ENCODE measurements at places on chromosomes 5 and 9.

- no peak for DNase-seq
These were observed 204.7 kb downstream of the PTTG1 start for GRCh38 chr5:160626322-160626721.

DNA sequence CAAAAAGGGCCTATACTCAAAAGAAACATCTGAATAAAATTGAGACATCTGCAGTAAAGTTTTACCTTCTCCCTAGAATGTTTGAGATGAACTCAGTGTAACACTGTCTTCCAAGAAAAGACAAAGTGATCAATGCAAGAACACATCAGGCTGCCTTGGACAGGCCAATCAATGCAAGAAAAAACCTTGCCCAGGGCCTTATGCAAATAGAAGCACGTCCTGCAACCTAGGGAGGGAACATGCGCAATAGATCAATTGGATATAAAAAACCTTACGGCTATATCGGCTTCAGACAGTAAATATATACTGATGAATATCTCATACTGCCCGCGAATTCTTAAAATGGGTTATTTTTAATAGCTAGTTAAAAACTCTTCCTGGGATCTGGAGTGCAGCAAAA lies 66.4 kb upstream of the POU5F2 start:
- DNase-seq, result no peak

- DNase-seq, result no peak
These were observed 1090.0 kb upstream of the ARRDC3 start for GRCh38 chr5:92472981-92473566.

GRCh38 chr9:103991698-103992097 lies 102.4 kb upstream of the SMC2 start:
- DNase-seq, result no peak

DNA sequence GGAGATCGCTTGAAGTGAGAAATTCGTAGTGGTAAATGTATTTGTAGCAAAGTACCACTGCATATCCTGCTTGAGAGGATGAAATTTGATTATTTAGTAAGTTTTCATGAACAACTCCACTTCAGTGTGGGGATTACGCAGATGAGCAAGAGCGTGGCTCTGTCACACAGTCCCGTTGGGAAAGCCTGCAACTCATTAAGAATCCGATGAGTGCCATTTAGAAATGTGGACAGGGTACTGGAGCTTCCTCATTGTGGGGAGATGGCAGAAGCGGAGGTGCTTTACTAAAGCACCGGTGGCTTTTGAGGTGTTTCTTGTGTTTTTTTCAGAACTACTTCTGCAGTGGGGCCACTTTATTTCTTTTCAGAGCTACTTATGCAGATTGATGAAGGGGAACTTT lies 1.4 kb downstream of the TJP2 start:
- no peak for DNase-seq

DNA sequence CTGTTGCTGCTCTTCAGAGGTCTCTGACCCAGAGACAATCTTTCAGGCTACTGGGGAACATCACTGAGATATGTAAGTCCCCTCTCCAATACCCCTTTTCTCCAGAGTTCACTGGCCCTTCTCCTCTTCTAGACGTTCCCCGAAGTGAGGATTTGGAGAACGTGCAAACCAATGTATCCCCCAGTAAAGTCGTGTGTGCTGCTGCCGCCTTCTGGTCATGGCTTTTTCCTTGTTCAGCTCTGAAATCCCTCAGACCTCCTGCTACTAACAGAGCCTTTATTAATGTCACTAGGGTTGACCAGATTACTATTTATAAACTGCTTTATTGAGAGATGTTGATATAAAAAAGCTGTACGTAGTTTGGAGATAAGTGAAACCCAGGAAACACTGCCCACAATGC lies 1028.6 kb downstream of the CDH9 start:
- DNase-seq, result no peak

- no peak for DNase-seq
These were observed 11.9 kb downstream of the MSX2 start for GRCh38 chr5:174736331-174736721.

GRCh38 chr5:161851691-161852299 lies 3.9 kb downstream of the GABRA1 start:
- no peak for DNase-seq

DNA sequence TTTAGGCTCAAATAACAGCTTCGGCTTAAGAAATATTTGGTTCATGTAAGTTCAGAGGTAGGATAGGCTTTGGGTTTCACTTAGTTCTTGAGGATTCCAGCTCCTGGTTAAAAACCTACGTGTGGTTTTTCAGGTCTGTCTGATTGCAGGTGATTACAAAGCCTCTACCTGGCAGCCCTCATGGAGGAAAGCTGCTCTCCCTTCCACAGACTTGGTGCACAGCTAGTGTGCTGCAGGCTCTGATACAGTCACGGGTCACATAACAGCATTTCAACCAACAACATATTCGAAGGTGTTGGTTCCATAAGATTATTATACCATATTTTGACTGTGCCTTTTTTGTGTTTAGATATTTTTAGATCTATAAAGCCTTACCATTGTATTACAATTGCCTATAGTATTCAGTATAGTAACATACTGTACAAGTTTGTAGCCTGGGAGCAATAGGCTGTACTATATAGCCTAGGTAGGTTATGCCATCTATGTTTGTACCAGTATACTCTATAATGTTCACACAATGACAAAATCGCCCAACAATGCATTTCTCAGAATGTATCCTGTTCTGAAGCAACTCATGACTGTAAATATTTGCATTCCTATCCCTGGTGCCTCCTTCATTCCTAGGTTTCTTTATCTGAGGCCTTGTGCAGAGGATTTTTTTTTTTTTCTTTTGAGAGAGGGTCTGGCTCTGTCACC lies 8.0 kb upstream of the DCP2 start:
- no peak for DNase-seq

DNA sequence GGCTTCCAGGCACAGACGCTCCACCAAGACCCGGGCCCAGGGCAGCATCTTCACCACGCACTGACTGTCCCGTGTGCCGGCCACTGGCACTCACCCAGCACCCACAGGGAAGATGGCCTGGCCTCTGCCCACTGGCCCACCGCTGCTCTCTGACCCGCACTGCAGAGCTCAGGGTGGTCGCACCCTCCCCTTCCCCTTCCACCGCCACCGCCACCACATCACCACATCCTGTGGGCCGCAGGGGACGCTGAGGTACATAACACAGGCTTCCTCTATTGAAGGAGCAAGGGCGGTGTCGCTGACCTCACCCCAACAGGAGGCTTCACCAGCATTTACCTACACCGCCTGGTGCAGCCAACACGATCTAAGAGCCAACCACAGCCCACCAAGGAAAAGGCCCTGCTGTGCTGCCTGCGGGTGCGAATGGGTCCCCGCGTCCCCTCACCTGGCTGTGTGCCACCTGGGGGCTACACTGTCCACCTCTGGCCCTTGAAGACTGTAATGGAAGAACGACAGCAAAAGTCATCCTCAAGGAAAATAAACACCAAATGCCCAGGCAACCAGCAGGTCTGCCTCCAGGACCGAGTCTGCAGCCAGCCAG lies 101.8 kb downstream of the CAMSAP1 start:
- no peak for DNase-seq

- DNase-seq, result no peak
These were observed 889.7 kb downstream of the CDH9 start for GRCh38 chr5:26148569-26149107.

DNA sequence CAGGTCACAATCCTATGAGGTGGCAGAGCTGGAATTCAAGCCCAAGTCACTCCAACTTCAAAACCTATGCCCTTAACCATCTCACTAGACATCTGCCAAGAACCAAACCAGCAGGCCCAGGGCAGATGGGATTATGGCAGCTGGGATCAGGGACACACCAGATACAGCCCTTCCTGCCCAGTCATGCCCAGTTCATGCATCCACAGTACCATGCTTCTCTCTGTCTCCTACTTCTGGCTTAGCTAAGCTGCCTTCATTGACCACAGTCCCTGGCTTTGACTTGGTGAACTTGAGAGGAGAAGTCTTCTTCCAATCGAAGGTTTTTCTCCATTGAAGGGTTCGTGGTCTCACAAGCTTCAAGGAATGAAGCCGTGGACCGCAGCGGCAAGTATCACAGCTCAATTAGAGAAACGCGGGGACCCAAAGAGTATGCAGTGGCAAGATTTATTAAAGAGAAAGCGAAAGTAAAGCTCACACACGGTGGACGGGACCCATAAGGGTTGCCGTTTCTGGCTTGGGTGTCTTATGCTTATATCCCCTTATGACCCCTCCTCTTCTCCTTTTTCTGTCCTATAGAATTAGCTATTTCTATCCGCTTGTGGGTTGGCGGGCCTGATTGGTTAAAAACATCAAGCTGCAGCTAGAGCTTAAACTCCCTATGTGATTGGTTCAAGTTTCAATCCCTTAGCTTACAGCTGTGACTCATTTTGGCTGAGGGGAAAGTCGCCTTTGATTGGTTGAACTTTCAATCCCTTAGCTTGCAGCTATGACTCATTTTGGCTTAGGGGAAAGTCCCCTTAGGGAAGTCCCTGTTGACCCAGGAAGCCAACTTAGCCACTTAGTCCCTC lies 101.2 kb downstream of the TRIM36 start:
- no peak for DNase-seq

GRCh38 chr5:135266303-135266635 lies 132.8 kb downstream of the MACROH2A1 start:
- no peak for DNase-seq

DNA sequence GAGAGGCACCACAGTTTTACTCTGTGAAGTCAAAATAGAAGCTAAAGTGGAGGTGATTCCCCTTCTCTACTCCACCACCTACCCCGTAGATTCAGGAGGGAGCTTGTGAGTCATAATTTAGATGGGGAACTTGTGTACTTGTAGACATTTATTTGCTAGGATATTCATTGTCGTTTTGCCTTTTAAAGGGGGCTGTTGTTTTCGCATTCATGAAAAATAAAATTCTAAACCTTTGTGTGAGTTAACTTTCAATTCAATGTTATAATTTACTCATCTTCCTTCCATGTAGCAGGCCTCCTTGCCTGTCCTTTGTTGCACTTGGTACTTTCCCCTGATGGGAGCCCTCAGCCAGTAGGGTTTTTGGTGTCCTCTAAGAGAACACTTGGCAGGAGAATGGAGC lies 22.0 kb downstream of the SECISBP2 start:
- DNase-seq, result no peak

DNA sequence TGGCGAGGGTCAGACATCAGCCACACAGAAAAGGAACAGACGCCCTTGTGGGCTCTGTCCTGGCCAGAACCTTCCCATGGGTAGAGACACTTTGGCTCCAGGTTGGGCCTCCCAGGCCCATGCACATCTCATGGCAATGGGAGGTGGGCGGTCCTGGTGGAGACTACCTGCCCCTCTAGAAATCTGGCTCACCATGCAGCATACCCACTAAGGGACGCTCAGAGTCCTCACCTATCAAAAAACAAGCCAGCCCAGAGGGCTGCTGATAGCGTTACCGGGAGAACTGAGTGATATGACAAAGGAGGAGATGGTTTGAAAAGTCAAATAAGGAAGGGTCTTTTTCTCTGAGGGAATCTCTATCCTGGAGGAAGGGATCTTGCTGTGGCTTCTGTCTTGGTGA lies 62.1 kb downstream of the C5orf15 start:
- DNase-seq, result no peak

GRCh38 chr9:137482094-137482781 lies 23.1 kb upstream of the NSMF start:
- DNase-seq, result no peak

- DNase-seq, result no peak
These were observed 38.3 kb downstream of the MAP3K1 start for GRCh38 chr5:56853698-56854097.

GRCh38 chr5:160260881-160261815 lies 31.8 kb downstream of the FABP6 start:
- no peak for DNase-seq

All from stimulated activated CD8-positive, alpha-beta memory T cell treated with anti-CD3 and anti-CD28 coated beads, Interleukin-15, amount 100 ng/mL, for 1 hour (primary cell).